RWPE1 (cell line): ENCODE measurements at places on chromosomes 1 and 21.

DNA sequence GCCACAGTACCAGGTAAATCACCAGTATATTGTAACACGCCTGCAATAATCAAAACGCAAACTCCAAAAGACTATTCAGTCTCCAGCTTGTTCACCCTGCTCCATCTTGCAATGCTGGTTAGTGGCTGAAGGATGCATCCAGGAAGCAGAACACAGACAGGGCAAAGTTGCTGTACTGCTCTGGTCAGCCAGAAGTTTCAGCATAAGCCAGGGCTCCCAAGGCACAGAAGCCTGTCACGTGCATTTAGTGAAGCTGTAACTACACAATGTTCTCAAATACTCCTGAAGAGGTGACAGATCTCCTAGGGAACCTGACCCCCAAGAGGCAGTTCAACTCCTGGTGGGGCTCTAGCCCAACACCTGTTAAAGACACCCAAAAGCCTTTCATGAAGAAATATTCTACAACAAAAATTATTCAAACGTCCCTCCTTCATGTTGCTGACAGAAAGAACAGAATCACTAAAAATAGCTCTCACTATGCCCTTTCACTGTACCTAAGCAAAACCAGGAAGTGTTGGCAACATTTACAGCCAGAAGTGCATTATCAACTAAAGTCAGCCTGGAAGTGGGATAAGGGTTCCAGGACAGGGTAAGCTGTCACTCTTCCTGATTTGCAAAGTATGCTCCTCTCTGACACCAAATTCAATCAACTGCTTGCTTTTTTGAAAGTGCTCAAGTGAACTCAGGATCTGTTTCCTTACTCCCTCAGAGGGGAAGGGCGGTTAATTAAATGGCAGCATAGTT is 52.1 kb downstream of the SLC35D1 start:
- DNase-seq, result no peak

GRCh38 chr21:44919913-44920693 is 596 bp downstream of the ITGB2 start:
- DNase-seq, result no peak

- DNase-seq, result no peak
These were observed 338.3 kb downstream of the LTN1 start for GRCh38 chr21:28654406-28654805.

GRCh38 chr21:39587376-39587775 is 25.4 kb upstream of the B3GALT5 start:
- DNase-seq, result no peak

DNA sequence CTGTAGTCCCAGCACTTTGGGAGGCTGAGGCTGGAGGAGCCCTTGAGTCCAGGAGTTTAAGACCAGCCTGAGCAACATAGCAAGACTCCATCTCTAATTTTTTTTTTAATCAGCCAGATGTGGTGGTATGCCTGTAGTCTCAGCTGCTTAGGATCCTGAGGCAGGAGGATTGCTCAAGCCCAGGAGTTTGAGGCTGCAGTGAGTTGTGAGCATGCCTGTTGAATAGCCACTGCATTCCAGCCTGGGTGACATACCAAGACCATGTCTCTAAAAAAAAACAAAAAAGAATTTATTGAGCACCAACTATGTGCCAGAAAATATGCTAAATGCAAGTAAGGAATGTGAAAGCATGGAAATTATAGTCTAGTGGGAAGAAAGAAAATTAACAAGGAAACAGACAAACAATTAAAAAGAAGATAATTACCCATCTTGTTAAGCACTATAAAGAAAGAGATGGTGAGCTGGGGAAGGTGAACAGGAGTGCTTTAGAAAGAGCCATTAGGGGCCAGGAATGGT is 104.0 kb upstream of the ZNF678 start:
- DNase-seq, result no peak

GRCh38 chr1:26378088-26378878 is 5.7 kb upstream of the ZNF683 start:
- DNase-seq, result peak; percentile 97

DNA sequence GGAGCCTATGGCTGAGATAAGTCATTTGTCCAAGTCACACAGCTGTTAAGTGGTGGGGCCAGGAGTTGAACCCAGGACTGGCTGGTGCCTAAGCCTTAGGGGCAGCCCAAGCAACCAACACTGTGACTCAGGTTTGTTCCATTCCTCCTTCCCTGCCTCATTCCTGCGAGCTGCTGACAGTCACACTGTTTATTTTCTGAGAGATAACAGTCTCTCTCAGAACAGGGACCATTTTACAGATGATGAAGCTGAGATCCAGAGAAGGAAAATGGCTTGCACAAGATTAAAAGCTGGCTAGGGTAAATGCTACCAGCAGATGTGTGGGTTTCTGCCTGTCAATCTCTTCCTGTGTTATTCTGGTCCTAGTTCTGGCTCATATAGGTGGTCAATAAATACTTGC is 24.3 kb upstream of the TCEA3 start:
- DNase-seq, result no peak

DNA sequence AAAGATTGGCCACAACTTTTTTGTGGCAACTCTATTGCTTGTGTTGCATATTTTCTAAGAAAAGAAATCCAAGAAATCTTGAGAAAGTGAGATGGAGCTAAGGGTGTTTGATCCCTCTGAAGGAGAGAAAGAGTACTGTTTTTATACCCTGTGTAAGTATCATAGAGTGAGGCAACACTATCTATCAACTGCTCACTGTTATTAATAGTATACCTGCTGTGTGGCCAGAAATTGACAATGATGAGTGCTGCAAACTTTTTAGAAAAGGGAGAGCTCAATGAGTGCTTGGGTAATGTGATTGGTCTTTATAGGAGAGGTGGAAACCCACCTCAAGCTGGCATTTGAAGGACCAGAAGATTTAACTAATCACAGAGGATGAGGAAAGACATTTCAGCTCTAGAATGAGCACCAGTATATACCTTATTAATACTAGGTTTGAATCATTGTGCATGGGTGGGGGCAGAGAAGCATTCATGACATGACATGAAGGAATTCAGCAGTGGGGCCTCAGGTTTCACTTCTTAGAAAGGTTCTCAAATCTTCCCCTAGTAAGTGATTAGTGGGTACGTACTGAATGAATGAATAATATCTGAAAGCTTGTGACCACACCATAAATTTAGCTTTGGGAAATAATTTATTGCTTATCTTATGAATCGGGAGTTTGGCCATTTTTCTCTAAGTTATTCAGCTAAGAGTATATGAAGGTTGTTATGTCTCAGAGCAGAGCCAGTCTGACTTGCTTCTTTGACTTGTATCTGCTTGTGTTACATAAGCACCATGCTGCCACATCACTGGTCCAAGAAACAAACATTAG is 169.2 kb upstream of the SGIP1 start:
- DNase-seq, result peak; percentile 17

GRCh38 chr1:76473591-76473990 is 393.7 kb upstream of the ST6GALNAC5 start:
- DNase-seq, result no peak

DNA sequence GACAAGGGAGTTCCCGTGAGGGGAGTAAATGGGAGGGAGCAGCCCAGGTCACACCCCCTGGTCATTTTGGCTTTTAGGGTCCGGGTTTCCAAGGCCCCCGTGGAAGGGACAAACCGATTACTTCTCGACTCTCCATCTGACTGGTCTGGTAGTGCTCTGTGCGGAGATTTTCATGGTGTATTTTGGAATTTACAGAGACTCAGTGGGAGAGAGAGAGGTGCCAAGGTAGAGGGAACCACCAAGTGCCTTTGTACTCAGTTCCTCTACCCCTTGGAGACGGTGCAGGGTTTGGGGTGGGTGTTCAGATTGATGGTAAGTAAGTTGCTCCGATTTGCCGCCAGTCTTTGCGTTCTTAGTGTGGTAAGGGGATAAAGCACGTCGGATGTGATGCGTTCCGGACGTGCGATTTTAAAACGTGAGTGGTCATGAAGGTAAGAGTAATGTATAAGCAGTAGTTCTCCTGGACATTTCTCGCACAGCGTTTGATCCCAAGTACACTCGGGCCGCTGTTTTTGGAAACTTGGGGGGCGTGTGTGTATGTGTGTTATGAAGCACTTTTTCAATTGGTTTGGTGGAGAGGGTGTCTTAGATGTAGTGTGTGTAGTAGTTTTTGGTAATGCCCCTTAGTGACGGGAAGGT is 682 bp downstream of the SUCO start:
- peak; percentile 47 for DNase-seq

- peak; percentile 36 for DNase-seq
These were observed 7.3 kb downstream of the GLMN start for GRCh38 chr1:92291372-92291999.

GRCh38 chr1:219751870-219752507 is 139.1 kb upstream of the ZC3H11B start:
- no peak for DNase-seq

DNA sequence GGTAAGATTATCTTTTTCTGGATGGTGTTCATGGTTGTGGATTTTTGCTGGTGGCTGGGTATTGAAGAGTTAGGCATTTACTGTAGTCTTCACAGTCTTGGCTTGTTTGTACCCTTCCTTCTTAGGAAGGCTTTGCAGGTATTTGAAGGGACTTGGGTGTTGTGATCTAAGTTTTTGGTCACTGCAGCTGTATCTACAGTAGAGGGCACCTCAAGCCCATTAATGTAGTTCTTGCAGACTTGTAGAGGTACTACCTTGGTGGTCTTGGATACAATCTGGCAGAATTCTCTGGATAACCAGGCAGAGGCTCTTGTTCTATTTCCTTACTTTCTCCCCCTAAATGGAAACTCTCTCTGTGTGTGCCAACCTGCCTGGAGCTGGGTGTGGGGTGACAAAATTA is 155.8 kb upstream of the BRINP3 start:
- DNase-seq, result no peak

DNA sequence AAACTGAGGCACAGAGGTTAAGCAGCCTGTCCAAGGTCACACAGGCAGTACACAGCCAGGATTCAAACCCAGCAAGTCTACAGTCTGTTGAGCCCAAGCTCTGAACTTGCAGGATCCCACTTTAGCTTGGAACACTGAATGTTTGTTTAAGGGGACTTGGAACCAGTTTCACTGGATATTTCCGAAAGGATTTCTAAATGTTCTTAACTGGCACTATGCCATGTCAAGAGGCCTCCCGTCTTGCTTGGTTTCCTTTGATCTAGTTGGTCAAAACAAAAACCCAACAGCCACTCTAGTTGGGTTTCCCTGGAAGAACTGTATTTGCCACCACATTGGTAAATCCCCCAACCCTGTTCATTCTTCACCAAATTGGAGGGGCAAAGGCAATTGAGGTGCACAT is 317.6 kb upstream of the KAZN start:
- DNase-seq, result no peak

DNA sequence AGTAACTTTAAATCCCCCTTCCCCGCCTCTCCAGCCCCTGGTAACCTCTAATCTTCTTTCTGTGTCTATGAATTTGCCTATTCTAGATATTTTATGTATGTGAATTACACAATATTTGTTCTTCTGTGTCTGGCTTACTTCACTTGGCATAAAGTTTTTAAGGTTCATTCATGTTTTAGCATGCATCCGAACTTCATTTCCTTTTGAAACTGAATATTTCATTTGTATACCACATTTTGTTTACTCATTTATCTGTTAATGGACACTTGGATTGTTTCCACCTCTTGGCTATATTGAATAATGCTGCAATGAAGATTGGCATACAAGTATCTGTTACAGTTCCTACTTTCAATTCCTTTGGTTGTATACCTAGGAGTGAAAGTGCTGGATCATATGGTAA is 205.3 kb downstream of the TM2D1 start:
- DNase-seq, result no peak

DNA sequence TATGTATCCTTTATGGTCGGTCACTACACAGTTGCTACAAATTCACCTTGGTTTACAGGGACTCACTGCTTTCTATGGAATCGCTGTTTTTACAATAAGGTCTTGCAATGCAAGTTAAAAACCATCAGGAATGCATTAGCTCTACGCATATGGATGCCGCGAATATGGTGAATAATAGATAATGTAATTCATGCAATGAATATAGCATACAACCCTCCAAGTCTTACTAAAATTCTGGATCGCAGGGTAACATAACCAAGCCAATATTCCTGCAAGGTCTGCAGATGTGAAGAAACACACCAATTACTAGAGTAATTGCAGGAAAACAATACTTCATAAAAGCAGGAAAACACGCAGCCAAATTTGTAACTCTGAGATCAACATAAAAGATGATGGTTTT is 75.6 kb upstream of the BACE2 start:
- DNase-seq, result no peak

DNA sequence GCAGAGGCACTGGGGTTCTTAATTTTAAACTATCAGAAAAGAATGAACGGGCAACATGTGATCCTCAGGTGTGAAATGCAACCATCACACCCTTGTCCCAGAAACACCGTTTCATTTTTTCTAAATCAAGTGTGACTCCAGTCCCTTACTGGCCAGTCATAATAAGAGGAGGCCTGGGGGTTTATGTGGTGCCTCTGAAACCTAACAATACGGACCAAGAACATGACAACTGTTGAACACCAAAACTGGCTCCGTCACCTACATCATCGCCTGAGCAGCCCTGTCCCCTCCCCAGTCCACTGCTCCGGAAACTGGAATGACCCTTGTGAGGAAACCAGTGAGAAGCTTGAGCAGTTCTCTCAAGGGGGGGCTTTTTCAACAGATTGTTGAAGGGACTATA is 55.9 kb upstream of the KIF26B start:
- no peak for DNase-seq

DNA sequence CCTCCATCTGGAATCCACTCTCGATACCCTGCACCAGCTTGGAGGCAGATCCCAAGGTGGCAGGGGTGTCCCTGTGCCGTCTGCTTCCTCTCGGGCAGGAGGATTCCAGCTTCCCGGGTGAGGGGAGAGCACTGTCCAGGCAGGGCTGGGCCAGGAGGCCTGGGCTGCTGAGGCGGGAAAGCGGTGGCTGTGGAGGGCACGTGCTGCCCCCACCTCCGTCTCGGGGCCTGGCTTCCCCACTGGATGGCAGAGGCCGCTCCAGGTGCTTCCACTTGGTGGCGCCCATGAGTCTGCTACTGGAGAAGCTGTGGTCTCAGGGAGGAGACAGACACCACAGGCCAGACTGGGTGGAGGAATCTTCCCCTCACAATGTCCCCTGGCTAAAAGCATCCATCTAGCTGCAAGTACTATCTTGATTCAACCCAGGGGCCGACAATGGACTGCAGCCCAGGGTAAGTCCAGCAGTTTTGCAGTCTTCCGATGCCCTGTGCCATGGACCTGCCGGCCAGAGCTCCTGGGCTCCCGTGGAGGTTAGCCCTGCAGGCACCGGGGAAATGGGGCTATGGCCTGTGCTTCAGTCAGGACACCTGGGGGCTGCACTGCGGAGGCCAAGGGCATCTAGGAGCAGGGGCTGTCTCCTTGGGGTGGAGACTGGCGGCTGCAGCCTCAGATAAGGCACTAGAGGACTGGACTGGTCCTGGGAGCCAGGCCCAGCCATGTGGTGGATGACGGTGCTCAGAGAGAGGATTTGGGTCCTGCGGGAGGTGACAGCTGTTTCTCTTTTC is 41.3 kb upstream of the EIF4G3 start:
- DNase-seq, result no peak
